ENCODE measurements at places on chromosomes 16 and 17.

DNA sequence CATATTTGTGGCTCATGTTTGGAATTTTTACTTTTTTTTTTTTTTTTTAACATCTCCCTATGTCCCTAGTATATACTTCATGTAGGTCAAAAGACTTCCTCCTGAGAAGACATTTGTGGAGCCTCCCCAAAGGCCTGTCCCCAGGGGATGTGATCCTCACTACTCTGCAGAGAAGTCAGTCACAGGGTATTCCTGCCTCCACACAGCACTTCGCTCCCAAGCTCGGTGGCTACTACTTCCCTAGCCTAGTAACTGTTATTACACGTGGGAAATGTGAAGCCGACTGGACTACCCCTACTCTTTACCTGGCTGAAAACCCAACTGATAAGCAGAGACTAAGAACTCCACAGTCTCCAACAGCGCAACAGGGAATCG, 116.8 kb downstream of the HIC1 start:
- no peak for DNase-seq

DNA sequence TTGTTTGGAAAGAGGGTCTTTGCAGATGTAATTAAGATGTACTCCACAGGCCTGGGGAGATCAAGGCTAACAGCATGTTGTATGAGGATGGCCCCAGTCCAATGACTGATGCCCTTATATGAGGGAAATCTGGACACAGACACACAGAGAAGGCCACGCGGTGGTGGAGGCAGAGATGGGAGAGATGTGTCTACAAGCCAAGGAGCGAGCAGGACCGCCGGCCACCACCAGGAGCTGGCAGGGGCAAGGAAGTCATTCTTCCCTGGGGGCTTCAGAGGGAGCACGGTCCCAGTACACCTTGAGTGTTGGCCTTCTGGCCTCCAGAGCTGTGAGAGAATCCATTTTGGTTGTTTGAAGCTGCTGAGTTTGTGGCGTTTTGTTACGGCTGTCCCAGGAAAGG, 14.7 kb downstream of the SOCS3 start:
- no peak for DNase-seq

GRCh38 chr16:87964049-87964659, 12.9 kb downstream of the BANP start:
- no peak for DNase-seq

DNA sequence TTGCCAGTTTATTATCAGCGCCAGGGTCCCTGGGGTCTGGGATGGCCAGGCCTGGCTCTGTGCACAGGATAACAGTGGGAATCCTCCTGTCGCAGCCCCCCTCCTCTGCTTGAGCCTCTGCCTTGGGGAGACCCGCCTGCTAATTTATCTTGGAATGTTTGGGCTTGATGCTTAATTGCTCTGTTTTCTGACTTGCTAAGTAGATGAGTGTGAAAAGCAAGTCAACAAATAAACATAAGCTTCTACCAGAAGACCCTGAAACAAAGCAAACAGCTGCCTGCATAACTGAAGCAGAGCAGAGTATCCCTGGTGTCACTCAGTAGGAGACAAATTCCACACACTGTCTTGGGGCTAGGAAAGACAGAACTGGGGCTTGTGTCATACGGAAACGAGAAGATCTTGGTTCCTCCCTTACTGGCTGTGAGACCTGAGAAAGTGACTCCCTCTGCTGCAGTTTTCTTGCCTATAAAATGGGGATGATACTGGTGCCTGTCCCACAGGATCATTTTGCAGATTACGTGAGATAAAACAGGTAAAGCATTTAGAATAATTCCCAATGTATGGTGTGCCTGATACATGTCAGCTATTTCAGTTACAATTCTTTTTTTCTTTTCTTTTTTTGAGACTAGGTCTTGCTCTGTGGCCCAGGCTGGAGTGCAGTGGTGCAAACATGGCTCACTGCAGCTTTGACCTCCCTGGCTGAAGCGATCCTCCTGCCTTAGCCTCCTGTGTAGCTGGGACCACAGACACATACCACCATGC, 44.8 kb upstream of the IRX3 start:
- no peak for DNase-seq

GRCh38 chr17:51913491-51914205, 244.9 kb downstream of the CA10 start:
- no peak for DNase-seq

GRCh38 chr17:51056813-51057510, 63.7 kb downstream of the SPAG9 start:
- peak; percentile 41 for DNase-seq

DNA sequence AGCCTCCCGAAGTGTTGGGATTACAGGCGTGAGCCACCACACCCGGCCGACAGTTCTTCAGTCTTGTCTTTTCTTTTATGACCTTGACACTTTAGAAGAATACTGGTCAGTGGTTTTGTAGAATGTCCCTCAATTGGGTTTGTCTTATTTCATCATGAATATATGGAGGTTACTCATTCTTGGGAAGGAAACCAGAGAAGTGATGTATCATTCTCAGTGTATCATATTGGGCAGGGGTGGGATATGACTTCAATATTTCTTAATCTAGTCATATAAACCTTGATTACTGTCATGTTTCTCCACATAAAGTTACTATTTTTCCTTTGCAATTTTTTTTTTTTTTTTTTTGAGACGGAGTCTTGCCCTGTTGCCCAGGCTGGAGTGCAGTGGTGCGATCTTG, 36.9 kb downstream of the SNTB2 start:
- DNase-seq: no peak

GRCh38 chr17:73462823-73463222, 151.0 kb upstream of the CDC42EP4 start:
- DNase-seq: no peak

DNA sequence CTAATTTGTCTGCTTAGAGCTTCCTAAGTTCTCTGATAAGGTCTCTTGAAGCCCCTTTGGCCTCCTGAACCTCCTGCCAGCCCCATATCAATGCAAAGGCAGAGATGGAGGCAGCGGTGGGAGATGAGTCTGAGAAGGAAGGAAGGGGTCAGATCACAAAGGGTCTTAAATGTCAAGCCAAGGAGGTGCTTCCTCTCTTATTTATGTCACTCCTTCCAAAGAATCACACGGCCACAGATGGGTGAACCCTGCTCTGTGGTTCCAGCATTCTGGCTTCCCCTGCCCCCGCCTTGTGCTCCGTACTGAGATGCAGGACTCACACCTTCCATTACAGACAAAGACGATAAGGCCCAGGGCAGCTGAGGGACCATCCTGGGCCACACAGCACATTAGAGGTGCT, 96.3 kb downstream of the GSG1L start:
- no peak for DNase-seq

DNA sequence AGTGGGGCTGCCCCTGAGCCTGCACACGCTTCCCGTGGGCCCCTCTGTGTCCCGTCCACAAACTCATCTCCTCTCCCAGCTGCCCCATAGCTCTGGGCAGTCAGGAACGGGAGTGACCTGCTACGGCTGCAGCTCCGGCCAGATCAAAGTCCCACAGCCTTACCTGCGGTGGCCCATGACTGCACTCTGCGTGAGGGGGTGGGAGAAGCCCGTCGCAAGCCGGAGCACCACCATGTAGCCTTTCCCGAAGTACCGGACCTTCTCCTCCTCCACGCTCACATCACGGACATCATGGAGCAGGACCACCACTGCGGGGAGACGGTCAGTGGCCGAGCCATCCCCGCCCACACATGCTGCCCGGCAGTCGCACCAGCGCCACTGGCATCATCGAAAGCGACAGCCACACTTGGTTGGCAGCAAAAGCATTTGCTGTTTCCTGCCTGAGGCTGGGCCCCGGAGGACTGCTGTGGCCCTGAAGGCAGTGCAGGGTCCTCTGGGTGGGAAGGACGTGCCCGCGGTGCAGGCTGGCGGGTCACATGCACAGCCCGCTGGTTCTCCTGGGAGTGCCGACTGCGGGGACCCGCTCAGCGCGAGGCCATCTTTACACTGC, 6.2 kb downstream of the CYBC1 start:
- no peak for DNase-seq

DNA sequence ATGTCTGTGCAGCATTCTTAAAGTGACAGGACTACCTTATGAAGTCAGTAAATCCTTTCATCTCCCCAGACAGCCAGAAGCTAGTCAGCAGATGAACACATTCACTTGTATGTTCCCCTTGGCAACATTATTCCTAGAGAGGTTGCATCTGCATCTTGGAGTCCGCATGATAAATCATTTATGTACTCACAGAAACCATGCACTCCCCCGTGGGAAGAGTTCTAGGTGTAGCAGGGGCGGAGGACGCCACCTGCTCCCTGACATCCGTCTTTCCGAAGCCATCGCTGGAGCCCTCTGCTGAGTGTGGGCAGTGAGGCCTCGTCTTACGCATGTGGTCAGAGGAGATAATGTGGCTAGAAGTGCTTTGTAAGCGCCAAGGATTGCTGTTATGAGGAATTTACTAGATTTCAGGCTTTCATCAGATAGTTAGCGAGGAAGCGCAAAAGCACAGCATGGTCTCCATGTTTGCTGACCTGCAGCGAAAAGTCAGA, 144.5 kb downstream of the RPTOR start:
- DNase-seq: no peak

DNA sequence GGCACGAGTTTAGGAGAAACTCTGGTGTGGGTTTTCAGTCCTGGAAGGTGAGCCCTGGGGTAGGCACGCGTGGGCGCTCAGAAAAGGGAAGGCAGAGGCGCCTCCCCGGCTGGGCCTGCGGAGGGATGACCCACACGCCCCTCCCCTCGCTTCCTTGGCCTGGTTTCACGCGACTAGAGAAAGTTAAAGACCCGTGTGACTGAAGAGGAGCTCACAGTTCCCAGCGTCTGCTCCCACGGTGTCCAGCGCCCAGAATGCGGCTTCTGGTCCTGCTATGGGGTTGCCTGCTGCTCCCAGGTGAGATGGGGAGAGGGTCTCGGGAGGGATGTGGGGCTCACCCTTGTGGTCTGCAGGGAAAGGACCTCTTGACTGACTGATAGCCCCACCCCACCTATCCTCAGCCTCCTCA, at the start of gene CD300LG:
TSS of gene CD300LG (plus strand) at position 214 of the 409 bp plus-strand sequence. CDS start at position 255, 41 bp downstream.
- DNase-seq: no peak

All from right renal pelvis (tissue), 4 donors.